Brain microvascular endothelial cell (primary cell): ENCODE measurements at places on chromosomes 6 and 20.
A peak's percentile ranks its signal among the peaks of the same experiment; 100 is the strongest.

DNA sequence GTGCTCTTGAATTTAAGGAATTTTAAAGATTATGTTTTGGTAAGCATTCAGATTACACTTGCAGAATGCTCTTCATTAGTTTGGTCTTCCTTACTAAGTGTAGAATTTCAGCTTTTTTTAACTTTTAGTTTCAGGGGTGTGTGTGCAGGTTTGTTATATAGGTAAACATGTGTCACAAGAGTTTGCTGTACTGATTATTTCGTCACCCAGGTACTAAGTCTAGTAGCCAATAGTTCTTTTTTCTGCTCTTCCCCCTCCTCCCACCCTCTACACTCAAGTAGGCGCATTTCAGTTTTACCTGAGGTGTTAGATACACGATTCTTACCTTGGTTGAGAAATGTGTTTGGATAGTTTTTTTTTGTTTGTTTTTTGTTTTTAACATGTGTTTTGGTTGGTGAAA, 68.3 kb downstream of the AFG1L start:
- no peak for DNase-seq

DNA sequence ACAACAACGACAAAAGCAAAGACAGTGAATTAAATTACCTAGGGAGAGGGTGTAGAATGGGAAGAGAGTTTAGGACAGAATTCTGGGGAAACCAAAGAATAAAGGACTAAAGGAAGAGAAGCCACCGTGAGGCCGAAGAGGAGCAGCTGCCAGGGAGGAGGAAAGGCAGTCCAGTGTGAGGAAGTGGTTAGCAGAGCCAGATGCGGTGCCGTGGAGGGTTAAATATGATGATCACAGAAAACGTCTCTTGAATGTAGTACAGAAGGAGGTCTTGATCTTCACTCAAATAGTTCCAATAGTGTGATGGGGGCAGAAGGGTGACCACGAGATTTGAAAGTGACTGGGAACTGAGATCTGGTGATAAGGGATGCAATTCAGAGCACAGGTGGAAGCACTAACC, 67.7 kb downstream of the TMEM244 start:
- DNase-seq: no peak

GRCh38 chr6:166751051-166751595, 124.1 kb upstream of the RPS6KA2 start:
- DNase-seq: peak; percentile 6

DNA sequence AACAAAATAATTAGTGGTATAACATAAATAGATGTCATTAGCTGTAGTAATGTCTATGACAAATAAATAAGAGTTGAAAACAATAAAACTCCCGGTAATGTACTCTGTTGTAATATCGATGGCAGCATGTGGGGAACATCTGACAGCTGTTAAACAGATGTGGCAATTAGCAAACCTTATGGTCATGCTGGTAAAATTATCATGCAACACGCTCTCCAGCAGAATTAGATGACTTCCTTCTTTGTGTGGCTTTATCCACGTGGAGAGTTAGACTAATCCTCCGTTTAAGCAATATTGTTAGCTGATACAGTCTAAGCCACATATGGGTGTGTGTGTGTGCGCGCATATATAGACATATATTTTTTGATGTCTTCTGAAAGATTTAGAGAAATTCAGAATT, 77.7 kb upstream of the ZFP64 start:
- DNase-seq: no peak

DNA sequence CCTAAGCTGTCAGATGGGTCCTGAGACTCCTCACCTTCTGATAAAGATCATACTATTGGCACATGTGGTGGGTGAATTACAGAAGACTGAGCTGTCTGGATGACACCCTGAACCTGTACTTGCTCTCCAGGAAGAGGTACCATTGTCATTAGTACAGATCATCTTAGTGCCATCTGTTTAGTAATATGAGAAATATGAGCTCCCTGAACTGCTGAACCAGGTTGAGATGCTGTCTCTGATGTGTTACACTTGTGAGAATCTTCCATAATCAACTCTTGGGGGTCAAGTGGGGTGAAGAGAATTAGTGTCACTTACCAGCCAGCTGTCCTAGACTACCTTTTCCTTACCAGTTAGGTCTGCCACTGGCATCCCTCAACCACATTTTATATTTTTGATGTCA, 531.0 kb downstream of the EPHA7 start:
- DNase-seq: no peak

DNA sequence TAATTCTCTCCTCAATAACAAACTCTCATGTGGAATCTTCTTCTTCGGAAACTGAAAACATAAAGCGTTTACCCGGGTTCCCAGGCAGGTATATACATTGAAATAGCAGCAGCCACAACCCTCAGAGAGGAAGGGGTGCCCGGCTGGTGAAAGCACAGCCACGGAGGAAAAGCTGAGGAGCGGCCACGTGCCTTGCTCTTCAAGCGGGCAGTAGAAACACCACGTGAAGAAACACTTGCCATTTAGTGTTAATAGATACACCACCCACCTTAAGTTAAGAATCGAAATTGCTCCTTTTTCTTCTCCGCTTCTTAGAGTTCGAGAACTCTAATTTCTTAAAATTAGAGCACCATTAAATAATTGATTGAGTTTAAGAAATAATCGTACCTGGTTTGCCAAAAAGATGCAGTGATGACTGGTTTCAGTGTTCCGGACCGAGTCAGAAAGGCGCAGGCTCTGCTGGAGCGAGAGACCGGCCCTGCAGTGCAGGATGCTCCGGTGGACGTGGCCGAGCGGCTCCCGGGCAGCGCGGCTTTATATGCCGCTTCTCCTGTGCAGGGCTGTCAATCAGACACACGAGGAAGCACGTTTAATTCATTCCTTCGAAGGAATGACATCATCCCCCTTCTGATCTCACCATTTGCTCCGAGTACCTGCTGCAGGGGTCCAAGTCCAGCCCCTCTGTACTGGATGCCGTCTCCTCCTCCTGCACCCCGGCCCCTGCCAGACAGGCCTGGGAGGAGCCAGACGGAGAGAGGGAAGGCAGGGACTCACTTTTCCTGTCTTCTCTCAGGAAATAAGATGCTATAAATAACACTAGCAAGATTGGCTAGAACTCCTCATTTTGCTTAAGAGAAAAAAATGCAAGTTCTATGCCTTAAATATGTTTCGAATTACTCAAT, at the start of gene THBS2:
Gene THBS2, minus strand, starts transcription at position 510 of the 902 bp plus-strand sequence. CDS start 3,062 bp downstream, outside the sequence.
- DNase-seq: peak; percentile 90

DNA sequence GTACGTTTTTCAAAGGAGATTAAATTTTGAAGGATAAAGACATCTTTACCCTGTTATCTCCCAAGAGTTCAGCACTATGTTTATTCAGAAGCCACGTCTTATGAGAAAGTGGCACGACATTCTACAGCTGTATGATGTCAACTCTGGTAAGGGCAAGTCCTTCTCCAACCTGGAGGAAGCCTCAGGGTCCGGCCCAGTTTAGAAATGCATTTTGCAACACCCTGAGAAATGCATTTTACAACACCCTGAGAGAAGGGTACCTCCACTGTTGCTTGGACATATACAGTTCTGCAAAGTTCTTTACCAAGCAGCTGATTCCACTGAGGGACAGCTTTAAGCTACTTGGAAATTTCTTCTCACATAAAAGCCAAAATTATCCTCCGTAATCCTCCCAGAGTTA, 17.5 kb downstream of the NAPB start:
- DNase-seq: no peak

- DNase-seq: no peak
Measured at GRCh38 chr20:49668181-49668877, 45.3 kb downstream of the B4GALT5 start.

DNA sequence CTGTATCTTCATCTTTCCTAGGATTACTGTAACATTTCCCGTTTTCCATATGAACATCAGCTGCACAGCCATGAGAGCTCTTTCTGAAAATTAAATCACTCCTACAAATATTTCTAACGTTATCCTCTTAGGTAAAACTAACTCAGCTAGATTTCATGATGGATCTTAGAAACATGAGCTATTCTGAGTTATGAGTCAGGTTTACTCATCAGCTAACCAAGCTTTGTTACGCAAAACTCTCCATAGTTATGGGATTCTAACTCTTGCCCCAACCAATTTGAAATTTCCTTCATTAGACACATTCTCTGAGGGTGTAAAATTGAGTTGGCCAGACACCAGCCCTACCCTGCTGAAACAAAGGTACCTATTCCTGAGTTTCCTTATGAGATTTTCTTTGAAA, 14.0 kb downstream of the DEFB110 start:
- no peak for DNase-seq

DNA sequence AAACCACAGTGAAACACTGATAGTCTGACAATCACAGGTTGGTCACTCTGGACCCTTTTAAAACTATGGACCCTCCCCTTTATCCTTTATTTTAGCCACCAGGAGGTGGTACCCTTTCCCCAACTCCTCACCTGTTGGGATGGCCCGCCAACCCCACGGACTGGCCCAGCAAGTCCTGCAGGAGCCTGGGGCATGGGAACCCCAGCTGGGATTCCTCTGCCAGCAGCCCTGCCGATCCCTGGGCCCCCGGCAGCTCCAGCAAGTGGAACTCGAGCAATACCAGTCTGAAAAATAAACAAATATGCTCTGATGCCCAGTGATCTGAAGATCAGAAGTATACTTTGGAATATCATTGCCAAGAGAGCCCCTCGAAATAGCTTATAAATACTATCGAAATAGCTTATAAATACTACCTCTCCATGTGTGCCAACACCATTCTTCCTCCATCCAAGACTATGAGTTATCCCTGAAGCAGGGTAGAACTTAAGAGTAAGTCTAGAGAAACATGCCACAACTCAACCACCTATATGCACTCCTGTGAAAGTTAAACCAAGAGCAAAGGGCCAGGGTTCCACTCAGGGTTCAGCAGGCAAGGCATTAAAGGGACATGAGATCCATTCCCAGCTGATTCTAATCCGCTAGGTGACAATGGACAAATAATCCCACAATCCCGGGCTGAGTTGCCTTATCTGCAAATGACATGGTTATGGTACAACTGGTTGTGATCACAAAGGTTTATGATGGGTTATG, 6.8 kb downstream of the SNRPB start:
- DNase-seq: no peak

- no peak for DNase-seq
Measured at GRCh38 chr6:16793828-16794412, 32.7 kb upstream of the ATXN1 start.

DNA sequence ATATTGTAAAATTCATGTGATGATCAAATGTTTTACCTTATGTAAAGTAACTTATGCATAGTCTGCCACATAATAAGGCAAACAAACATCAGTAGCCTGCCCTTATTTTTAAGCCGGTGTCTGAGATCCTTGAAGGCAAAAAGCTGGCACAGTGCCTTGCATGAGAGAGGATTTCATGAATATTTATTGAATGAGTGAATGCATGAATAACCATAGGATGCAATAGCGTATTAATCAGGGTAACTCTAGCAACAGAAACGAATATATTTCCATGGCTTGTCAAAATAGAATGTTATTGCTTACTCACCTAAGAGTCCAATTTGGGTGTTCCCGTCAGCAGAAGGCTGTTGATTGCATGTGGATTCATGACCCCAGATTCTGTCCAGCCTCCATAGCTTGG, 34.9 kb downstream of the BTBD3 start:
- DNase-seq: no peak

- no peak for DNase-seq
Measured at GRCh38 chr6:110643175-110643574, 166.8 kb upstream of the SLC22A16 start.

DNA sequence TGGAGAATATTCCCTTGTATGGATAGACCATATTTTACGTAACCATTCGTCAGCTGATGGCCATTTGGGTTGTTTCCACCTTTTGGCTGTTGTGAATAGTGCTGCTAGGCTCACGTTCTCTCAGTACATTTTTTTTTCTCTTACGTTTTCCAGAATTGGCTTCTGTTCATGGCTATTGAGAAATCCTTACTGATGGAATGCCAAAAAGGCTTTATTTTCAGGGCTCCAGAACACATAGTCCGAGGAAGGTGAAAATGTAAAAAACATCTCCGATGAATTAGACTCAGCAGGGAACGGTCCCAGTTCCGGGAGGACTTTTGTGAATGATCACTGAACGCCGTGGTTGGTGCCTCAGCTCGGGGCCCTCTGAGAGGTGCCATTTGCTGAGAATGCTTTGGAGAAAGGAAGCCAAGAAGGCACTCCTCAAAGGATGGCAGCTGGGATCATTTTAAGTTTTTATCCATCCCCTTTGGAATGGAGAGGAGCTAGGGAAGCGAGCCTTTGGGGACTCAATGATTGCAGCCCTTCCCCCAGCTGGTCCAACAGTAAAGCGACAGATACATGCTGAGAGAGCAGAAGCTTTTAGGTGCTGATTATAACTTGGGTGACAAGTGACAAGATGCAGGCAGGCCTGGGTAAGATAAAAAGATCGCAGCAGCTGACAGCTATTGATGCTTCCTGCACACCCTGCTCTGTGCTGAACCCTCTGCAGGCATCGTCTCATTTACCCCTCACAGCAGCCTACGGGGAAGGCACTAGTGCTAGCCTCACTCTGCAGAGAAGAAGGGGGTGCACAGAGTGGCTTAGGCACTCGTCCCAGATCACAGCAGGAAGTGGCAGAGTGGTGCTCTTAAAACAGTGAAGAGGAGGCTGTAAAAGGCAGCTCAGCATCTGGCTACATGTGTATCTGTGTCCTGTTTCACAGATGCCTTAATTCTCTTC, 133.4 kb upstream of the KCNG1 start:
- DNase-seq: no peak
